ENCODE measurements at places on chromosomes 5 and 9. TPM values are rescaled to one million over a fixed set of nuclear protein-coding genes. Genes with fewer than 3 reads are reported as not detected.

Gene DDX4
- not detected for total RNA-seq

Gene IL33
- total RNA-seq, result 6.6 TPM

Gene CTSV
- 0.43 TPM for total RNA-seq

Gene ZNF366
- total RNA-seq, result 5.2 TPM

Gene F2RL1
- 1.8 TPM for total RNA-seq

DNA sequence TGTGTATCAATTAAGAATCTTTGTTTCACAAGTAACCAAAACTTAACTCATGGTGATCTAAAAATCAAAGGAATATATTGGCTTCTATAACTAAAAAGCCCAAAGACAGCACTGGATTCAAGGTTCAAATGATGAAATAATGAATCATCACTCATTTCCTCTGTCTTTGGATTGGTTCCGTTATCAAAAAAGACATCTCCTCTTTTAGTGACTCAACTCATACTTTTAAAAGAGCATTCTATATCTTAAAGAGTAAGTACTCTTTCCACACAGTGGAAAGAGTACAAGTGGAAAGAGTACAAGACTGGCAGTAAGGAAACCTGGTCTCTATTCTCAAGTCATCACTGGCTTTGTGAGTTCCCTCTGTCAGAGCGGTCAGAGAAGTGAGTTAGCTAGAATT lies 141.4 kb upstream of the NMUR2 start:
- no peaks in the 10 kb centered on the region for H3K36me3 ChIP-seq
- no peak overlapping the region for H3K4me3 ChIP-seq
- no peak overlapping the region for H3K27ac ChIP-seq
- H3K4me1 ChIP-seq, result no peaks in the 10 kb centered on the region

DNA sequence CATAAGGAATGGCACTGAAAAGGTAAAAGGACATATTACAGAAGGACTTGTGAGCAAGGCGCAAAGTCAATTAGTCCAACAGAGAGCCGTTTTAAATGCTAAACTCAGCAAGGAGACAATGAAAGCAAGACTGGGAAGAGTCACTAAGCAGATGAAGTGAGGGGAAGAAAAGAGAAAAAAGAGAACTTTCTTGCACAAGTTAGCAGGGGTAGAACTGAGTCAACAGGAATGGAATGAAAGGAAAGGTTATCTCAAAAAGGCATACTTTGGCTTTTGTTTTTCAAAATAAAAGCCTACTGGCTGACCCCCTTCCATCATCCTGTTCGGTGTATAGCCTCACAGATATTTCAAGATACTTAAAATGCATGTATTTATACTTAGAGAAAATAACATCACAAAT lies 75.0 kb downstream of the NR6A1 start:
- H3K36me3 ChIP-seq, result no peaks in the 10 kb centered on the region
- H3K27me3 ChIP-seq, result no peaks in the 10 kb centered on the region
- H3K4me3 ChIP-seq, result no peak overlapping the region
- no peak for DNase-seq

DNA sequence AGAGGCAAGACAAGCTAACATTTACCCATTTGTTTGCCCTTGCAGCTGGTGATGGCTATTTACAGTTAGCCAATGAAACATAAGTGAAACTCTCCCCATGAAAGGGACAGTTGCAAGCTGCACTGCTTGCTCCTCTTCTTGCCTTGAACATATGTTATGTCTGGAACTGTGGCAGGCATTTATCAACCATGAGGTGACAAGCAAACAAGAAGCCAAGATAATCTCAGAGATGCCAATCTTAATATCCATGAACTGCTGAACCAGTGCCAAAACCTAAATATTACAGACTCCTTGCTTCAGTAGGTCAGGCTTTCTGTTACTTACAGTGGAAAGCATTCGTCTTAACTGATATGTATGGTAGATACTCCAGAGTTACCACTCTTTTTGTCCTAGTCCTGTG lies 133.4 kb downstream of the ACTBL2 start:
- no peaks in the 10 kb centered on the region for H3K27me3 ChIP-seq
- H3K4me3 ChIP-seq, result no peak overlapping the region
- no peaks in the 10 kb centered on the region for H3K36me3 ChIP-seq
- no peaks in the 10 kb centered on the region for H3K4me1 ChIP-seq
- no peak for DNase-seq

DNA sequence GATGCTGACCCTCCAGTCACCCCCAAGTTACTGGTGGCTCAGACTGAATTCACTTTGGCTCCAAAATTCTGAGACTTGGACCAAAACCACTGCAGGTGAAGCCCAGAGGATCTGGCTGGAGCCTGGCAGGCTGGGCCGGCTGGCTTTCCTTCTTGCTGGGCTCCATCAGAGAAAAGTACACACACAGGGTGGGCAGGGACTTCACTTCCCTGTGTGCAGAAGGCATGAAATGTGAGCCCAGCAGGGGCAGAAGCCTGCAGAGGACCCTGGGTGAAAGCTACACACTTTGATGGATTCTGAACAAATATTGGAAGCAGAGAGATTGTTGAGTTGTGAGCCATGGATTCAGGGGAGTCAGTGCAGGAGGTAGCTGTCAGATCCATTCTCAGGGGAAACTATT lies 18.4 kb downstream of the NR4A3 start:
- H3K27me3 ChIP-seq, result no peaks in the 10 kb centered on the region
- no peak for DNase-seq
- peaks cover 5% of the 10 kb centered on the region for H3K36me3 ChIP-seq
- no peak overlapping the region for H3K4me3 ChIP-seq

DNA sequence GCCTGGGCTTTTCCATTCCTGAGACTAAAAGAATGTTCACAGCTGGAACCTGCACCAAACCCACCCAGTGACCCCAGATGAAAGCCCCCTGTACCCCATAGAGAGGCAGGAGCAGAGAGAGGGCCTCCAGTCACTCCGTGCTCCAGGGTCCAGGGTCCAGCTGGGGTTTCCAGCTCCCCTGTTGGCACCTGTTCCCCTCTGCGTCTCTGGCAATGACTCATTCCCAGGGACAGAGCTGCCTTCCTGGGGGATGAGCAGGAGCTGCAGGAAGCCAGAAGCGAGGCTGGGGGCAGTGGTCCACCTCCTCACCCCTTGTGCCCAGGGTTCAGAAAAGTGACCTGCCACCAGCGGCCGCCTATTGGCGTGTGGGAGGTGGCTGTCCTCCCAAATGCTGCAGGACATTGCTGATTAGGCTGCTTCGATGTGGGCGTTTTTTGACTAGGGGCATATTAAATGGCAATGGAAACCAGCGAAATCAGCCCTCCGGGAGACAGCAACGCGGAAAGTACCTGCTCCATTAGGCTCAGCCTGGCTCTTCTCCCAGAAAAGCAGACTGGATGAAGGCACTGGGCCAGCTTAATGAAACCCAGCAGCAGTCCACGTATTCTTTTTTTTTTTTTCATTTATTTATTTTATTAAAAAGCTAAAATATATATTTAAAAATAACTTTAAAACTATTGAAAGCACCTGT lies 97.4 kb downstream of the DAP start:
- no peaks in the 10 kb centered on the region for H3K4me1 ChIP-seq
- H3K27ac ChIP-seq, result no peak overlapping the region
- peak; percentile 49 for DNase-seq
- H3K27me3 ChIP-seq, result no peaks in the 10 kb centered on the region
- no peaks in the 10 kb centered on the region for H3K36me3 ChIP-seq
- H3K4me3 ChIP-seq, result no peak overlapping the region

GRCh38 chr9:101668421-101668820 lies 70.0 kb downstream of the GRIN3A start:
- no peak overlapping the region for H3K4me3 ChIP-seq
- H3K4me1 ChIP-seq, result no peaks in the 10 kb centered on the region
- no peak for DNase-seq
- H3K36me3 ChIP-seq, result no peaks in the 10 kb centered on the region

GRCh38 chr5:34976347-34976746 lies 47.0 kb downstream of the DNAJC21 start:
- H3K4me1 ChIP-seq, result no peaks in the 10 kb centered on the region
- no peak overlapping the region for H3K27ac ChIP-seq
- H3K36me3 ChIP-seq, result no peaks in the 10 kb centered on the region
- no peak overlapping the region for H3K4me3 ChIP-seq
- DNase-seq, result no peak

DNA sequence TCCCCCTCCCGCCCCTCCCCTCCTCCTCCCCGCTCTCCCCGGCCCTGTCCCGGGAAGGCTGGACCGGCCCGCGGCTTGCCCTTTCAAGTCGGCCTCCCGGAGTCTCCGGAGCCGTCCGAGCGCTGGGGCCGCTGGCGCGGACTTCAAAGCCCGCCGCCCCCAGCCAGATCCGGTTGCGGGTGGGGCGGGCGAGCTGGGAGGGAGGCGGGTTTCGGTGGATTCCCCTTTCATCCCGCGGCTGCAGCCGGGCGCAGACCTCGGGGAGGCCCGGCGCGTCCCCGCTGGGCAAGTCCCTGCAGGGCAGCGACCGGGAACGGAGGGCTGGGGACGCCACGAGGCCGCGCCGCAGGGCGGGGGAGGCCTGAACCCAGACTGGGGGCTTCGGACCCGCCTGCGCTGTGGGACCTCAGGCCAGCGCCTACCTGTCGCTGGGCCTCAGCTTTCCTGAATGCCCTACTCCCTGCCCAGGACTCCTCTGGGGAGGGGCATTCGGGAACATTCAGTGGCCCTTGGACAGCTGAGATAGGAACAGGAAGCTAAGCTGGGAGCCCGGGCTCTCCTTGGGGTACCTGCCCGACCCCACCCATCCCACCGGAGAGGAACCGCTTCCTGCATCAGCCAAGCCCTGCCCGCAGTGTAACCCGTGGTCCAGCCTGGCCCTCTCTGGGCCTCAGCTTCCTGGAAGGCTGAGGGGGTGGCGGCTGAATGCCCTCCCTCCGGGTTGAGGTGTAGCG lies 23.4 kb downstream of the C9orf50 start:
- peak; percentile 72 for DNase-seq
- no peaks in the 10 kb centered on the region for H3K36me3 ChIP-seq
- H3K27me3 ChIP-seq, result no peaks in the 10 kb centered on the region
- H3K4me1 ChIP-seq, result peaks cover 25% of the 10 kb centered on the region
- peak overlapping the region; percentile 90 for H3K27ac ChIP-seq

- no peaks in the 10 kb centered on the region for H3K36me3 ChIP-seq
- H3K27ac ChIP-seq, result no peak overlapping the region
- no peak overlapping the region for H3K4me3 ChIP-seq
- H3K4me1 ChIP-seq, result no peaks in the 10 kb centered on the region
Measured at GRCh38 chr9:34675048-34675714, 12.7 kb upstream of the CCL27 start.

GRCh38 chr9:31137176-31138160 lies 1247.0 kb upstream of the ACO1 start:
- no peak for DNase-seq
- H3K36me3 ChIP-seq, result no peaks in the 10 kb centered on the region
- peaks cover 3% of the 10 kb centered on the region for H3K27me3 ChIP-seq
- no peak overlapping the region for H3K4me3 ChIP-seq

DNA sequence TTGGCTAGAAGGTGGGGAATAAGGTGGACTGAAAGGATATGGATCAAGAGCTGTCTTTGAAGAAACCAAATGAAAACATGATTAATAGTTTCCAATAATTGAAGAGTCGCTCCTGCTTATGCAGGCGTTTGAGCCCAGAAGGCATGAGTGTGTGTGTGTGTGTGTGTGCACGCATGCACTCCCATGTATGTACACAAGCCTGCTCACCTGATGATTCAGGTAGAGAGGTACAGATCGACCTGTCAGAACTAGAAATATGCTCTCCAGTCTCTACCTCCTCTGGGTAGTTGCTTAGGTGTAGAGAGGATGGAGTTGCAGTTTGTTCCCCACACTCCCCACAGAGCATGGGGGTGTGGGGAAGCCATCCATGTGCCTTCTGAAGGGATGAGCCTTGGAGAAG lies 1.1 kb upstream of the FGF1 start:
- DNase-seq, result no peak
- no peak overlapping the region for H3K4me3 ChIP-seq
- H3K36me3 ChIP-seq, result no peaks in the 10 kb centered on the region
- H3K27me3 ChIP-seq, result no peaks in the 10 kb centered on the region
- no peak overlapping the region for H3K27ac ChIP-seq

DNA sequence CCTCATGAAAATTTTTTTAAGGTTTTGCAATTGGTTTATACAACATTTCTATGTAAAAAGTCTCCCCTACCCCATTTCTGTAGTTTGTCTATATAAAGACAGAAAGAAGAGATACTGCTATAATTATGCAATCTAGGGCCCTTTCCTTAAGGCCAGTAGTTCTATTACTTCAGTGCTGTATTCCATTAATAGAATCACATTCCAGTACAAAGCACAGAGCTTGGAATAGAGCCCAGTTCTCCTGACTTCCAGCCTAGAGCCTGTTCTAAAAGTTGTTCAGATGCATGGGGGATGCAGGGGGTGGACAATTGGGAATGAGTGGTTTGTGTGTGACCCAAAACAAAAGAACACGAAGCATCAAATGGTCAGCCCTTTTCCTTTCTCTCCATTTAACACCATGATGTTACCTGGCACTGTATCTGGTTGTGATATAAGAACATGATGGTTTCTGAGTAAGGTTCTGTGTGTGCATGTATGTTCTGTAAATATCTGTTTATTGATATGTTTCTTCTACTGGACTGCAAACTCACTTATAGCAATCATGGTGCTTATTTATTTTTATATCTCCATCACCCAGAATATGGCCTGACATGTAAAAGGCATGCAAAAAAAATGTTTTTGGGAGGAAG lies 8.2 kb upstream of the GRAMD2B start:
- peak overlapping the region; percentile 65 for H3K27ac ChIP-seq
- no peaks in the 10 kb centered on the region for H3K27me3 ChIP-seq
- no peak overlapping the region for H3K4me3 ChIP-seq
- no peaks in the 10 kb centered on the region for H3K36me3 ChIP-seq

- H3K27ac ChIP-seq, result no peak overlapping the region
- no peaks in the 10 kb centered on the region for H3K36me3 ChIP-seq
- no peaks in the 10 kb centered on the region for H3K27me3 ChIP-seq
- no peak overlapping the region for H3K4me3 ChIP-seq
- no peaks in the 10 kb centered on the region for H3K4me1 ChIP-seq
Measured at GRCh38 chr5:20694121-20694520, 706.1 kb upstream of the CDH18 start.

GRCh38 chr9:136671254-136671614 lies 8.5 kb downstream of the EGFL7 start:
- peak overlapping the region; percentile 78 for H3K4me3 ChIP-seq
- peak overlapping the region; percentile 56 for H3K27ac ChIP-seq
- DNase-seq, result no peak
- H3K4me1 ChIP-seq, result no peaks in the 10 kb centered on the region

DNA sequence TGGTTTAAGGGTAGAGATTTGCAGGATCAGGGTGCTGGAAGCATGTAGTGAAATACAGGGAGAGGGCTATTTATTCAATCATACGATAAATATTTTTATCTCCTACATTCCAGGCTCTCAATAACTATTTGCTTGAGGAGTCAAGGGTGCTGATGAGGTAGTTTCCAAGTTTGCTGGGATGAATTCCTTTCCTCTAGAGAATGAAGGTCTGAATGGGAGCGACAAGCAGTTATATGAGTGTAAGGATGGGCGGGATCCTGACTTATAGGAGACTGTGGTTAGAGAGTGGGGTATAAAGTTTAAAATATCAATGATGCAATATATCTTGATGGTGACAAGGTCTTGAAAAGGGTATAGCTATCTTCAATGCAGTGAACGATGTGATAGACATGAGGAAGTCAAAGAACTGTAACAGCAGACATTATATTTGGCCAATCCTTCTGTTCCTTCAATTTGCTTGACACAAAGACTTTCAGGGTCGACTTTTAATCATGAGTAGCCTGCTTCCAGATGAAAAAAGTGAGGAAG lies 201.1 kb upstream of the HAPLN1 start:
- no peak for DNase-seq
- no peaks in the 10 kb centered on the region for H3K27me3 ChIP-seq
- no peak overlapping the region for H3K4me3 ChIP-seq
- H3K36me3 ChIP-seq, result no peaks in the 10 kb centered on the region
- no peak overlapping the region for H3K27ac ChIP-seq
